ENCODE measurements at places on chromosomes 2 and 18.

DNA sequence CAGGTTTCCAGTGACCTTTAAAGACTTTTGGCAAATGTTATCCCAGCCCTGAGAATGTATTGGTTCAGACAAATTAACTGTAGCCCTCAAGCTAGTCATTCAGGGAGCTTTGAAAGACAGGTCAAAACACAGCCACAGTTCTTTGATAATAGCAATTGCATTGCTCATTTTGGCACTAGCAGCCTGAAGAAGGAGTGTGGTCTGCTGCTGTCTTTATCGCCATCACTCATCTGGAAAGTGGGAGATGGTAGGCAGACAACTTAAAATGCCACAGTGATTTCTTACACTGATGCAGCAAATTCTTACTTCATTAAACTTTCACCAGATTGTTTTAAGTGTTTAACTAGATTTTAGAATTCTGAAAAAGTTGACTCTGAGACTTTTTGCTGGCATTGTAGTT, 47.2 kb downstream of the DOK6 start:
- ATAC-seq: no peak

- no peak for ATAC-seq
Measured at GRCh38 chr2:17181051-17181752, 337.0 kb downstream of the RAD51AP2 start.

DNA sequence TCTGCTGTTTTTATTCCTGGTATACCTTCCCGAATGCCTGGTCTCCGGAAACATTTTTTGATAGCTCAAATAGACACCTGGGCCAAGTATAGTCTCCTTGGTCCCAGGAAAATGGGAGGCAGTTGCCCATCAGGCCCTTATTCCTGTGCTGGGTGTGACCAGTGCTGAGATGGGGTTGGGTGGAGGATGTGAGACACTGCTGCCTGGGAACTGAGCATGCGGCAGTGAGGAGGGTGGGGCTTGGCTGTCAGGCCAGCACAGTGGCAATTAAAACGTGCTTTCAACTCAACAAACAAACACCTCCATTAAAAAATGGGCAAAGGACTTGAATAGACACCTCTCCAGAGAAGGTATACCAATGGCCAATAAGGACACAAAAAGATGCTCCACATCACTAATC, 12.5 kb downstream of the KLHL29 start:
- no peak for ATAC-seq

DNA sequence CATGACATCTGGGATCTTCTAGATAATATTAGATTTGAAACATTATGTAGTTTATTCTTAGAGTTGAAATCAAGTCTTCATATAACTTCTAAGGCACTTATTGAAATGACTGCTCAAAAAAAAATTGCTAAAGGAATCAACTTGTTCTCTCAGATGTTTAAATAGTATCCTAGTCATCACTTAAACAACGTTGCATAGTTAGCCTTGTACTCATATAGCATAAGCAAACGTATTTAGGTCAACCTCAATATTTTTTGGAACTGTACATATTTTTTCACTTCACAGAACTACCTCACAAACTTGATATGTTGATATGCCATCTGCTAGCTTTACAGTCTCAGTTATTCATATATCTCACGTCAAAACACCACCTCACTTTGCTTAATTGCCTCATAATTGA, 47.1 kb upstream of the CREB1 start:
- peak; percentile 13 for ATAC-seq

DNA sequence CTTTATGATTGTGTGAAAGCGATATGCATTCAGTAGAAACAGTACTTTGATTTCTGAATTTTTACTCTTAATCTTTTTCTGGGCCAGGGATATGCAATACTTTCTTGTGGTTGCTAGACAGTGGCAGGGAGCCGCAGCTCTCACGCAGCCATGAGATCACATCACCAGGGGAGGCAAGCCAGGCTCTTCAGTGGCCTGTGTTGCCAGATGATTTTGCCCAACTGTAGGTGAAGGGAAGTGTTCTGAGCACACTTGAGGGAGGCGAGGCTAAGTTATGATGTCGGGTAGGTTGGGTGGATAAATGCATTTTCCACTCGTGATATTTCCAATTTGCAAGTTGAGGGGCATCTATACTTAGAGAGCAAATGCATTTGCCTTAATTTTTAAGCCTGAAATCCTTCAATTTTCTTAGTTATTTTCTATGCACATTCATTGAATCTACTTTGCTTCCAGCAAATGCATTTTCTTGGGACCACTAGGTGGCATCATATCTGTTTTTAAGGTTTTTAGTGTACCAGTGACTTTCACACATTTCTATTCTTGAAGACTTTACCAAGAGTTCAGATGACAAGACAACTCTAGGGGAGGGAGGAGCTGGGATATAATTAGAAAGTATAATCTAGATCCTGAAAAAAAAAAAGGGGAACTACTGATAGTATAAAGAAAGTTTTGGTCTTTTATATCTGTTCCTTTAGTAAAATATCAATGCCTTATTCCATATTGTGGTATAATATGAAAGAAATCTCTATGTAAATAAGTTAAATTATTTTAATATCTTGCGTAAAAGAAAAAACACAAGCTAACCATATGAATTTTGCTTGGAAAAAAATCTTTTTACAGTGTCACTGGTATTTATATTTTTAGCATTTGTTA, 643.3 kb downstream of the SOCS6 start:
- peak; percentile 74 for ATAC-seq

DNA sequence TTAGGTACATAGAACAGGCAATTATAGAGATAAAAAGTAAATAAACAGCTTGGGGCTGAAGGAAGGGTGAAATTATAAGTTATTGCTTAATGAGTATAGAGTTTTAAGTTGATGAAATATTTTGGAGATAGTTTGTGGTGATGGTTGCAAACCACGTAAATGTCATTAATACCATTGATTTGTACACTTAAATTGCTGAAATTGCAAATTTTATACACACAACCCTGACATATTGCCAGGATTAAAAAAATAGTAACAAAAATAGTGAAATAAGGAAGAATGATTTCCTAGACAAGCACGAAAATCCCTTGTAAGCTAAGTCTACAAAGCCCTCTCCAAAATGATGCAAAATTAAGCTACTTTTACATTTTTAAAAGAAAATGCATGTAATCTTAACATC, 46.2 kb upstream of the RAB6D start:
- no peak for ATAC-seq
